ENCODE measurements at places on chromosomes 6 and 20. TPM values are rescaled to one million over a fixed set of nuclear protein-coding genes. Genes with fewer than 3 reads are reported as not detected.

DNA sequence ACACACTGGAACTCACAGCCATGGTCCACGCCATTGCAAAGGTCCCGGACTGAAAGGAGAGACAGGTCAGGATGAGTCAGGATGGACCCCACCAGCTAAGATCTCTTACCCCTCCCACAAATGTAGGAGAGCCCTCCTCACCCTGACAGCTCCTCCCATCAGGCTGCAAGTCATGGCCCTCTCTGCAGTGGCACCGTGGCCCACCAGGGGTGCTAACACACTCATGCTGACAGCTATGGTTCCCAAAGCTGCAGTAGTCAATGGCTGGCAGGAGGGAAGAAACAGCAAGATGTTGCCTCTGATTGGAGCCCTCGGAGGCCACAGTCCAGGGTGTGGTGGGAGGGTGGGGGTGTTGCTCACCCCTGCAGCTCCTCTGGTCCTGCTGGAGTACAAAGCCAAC lies 5.7 kb upstream of the RBPJL start:
- DNase-seq: peak; percentile 31

DNA sequence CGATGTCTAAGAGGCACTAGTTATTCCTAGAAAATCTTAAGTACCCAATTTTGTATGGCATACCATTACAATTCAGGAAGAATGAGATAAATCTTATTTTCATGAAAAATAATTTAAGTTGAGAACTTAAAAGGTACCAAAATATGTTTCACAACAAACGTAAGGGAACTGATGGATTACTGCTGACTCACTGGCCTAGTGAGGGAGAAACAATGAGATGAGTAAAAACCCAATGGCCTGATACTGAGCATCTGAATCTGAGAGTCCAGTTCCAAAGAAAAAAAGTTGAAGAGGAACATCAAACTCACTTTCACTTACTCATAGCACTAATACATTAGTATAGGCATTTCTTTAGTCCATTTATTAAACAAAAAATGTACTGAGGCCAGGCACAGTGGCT lies 56.0 kb downstream of the MDN1 start:
- DNase-seq: peak; percentile 26

GRCh38 chr6:21527731-21528130 lies 65.8 kb upstream of the SOX4 start:
- no peak for DNase-seq

The HLA-G gene
- 13.2 TPM for total RNA-seq

The PSORS1C2 gene
- total RNA-seq: not detected

The MATN4 gene
- 0.26 TPM for total RNA-seq

The BCAS4 gene
- total RNA-seq: 5.5 TPM
